ENCODE measurements at places on chromosomes 1 and 21. TPM values are rescaled to one million over a fixed set of nuclear protein-coding genes. Genes with fewer than 3 reads are reported as not detected.

DNA sequence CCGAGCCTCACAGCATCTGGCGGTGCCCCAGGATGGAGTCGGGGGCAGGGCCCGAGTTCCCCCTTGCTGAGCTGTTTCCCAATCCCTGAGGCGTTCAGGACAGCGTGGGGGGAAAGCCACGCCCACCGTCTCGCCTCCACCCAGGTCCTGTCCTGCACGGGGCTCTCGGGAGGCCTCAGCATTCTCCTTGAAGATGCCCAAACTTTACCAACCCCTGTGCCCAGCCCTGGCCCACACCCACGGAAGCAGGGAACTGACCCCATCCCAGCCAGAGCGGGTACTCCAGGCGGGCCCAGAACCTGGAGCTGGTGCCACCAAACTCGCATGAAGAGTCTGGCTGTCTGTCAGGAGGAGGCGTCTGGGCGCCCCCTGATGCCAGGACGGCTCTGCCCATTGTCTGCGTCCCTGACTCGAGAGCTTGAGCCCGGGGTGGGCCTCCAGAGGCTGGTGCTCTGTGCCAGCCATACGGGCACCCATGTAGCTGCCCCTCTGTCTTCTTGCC, 35.3 kb upstream of the POFUT2 start:
- DNase-seq, result no peak

DNA sequence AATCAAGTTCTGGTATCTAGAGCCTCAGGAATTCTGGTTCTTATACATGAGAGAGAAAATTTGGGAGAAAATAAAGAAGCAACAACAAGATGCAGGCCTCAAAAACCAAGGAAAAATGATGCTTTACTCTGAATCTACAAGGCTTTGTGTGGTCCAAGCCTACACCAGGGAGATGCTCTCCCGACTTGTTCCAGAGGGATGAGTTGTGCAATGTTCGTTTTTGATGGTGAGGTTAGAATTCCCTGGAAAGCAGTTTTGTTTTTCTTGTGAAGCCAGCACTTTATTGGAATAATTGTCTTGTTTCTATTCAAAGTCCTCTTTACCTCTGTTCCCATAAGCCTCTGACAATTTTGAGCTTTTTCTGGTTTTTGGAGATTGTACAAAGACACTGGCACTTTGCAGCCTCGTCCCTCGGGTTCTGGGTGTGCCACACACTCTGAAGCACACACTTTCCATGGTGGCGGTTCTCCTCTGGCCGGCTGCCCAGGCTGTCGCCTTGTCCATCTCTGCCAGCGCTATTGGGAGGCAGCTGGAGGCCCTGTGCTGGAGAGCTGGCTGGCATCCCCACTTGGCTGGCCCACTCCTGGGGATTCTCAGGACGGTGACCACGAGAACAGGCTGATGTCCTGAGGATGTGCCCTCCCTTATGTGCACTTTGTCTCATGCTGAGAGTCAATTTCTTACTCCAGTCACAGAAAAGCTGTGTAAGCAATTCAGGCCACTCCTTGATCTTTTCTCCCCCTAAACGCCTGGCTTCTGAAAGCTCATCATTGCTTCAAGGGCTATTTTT, 70.2 kb downstream of the EDEM3 start:
- no peak for DNase-seq

GRCh38 chr1:25554886-25555752, 11.7 kb downstream of the LDLRAP1 start:
- no peak for DNase-seq

DNA sequence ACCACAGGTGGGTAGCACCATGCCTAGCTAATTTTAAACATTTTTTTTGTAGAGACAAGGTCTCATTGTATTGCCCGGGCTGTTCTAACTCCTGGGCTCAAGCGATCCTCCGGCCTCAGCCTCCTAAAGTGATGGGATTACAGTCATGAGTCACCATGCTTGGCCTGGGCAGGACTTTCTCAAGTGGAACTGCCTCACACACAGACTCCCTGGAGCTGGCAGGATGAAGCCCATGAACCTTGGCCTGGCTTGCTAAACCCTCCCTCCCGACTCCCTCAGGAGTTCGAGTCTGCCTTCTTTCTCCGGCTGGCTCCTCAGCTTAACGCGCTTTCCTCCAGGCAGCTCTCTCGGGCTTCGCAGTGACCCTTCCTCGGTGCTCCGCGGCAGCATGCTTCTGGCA, 7.7 kb upstream of the ECE1 start:
- DNase-seq, result no peak

DNA sequence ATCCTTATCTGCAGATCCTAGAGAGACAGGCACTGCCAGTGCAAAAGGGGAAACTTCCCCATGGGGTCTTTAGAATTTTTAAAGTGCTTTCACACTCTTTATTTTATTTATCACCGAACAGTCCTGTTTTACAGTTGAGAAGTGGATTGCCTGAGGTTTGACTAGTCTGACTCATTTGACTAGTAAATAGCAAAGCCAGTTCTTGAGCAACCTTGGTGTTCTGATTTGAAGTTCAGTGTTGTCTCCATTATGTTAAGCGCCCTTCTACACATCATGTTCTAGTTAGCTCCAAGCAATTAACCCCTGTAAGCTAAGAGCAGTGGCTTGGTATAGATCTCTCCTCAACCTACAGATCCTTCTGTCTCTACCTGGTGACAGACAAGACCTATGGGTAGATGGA, 262.9 kb downstream of the CACNA1E start:
- no peak for DNase-seq

GRCh38 chr1:78718566-78718965, 68.9 kb downstream of the IFI44 start:
- DNase-seq, result no peak

DNA sequence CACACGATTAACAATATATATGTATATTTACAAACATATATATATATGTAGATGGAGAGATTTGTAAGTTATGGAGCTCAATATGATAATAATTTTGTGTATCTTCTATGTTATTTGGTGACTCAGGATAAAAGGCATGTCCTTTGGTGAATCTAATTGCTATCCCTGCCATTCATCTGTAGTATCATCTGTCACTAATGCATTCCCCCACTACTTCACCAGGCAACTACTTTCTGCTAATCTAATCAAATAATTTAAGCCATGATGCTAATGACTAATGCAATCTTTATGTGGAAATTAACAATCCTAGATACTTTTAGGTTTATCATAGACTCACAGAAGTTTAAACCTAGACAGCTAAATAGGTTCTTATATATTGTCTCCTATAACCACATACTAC, 1074.5 kb downstream of the PLA2G4A start:
- DNase-seq, result no peak

GRCh38 chr1:154186177-154186576, 5.7 kb downstream of the TPM3 start:
- no peak for DNase-seq

DNA sequence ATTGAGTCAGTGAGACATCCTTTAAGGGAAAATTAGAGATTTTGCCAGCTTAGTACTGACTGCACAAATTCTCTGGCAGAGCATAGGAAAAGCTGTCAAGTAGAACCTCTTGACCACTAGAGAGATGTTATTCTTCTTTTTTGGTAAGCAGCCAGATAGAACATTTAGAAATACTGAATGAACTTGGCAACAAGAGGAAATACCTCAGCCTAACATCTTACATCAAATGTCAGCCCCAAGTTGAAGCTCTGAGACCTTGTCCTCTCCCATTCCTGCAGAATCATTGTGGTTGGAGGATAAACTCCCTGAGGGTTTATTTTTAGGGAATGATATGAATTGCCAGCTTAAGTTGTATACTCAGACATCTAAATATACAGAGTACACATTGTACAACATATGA, 53.5 kb downstream of the MIGA1 start:
- DNase-seq, result peak; percentile 59

DNA sequence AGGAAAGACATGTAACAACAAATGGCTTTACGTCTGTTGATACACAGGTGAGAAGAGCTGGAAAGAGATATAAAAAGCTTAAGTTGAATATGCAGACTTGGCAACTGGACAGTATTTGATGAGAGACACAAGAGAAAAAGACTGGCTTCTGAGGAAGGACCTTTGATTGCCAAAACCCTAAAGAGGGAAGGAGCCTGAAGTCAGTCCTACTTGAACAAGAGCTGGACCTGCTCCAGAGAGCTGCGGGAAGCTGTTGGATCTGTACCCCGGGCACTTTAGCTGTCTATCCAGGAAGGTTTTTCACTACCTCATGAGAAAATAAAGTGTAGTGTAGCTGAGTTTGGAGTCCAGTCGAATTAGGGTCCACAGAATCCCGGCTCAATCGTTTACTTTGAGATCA, 25.3 kb upstream of the LRRC8B start:
- DNase-seq, result no peak

- DNase-seq, result no peak
These were observed at the start of gene MEX3A for GRCh38 chr1:156082309-156083091. Gene MEX3A, minus strand, starts transcription at chr1:156082465. Its CDS starts 467 bp downstream, at chr1:156081998.

- no peak for DNase-seq
These were observed 35.9 kb downstream of the ITPKB start for GRCh38 chr1:226702957-226703831.

- no peak for DNase-seq
These were observed 63.4 kb upstream of the PDE4B start for GRCh38 chr1:65729259-65729658.

ABCA4 gene
- total RNA-seq, result not detected

- peak; percentile 37 for DNase-seq
These were observed 10.7 kb upstream of the SDC3 start for GRCh38 chr1:30919025-30919881.

DNA sequence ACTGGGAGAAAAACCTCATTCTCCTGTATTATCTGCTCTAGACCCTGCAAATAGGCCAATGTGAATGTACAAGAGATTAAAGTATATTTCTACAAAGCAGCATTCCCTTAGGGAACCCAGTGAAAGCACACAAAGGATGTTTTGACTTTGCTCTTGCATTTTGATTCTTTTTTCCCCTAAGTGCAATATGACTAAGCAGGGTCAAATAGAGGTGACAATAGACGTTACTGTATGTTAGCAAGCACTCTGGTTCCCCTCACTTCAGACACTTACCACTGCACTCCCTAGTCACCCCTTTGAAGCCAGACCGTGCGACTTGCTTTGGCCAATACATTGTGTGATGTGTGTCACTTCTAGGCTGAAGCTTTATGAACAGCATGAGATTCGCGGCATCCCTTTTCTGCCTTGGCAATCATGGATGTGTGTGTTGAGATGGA, 209.7 kb downstream of the RHOU start:
- DNase-seq, result no peak

DNA sequence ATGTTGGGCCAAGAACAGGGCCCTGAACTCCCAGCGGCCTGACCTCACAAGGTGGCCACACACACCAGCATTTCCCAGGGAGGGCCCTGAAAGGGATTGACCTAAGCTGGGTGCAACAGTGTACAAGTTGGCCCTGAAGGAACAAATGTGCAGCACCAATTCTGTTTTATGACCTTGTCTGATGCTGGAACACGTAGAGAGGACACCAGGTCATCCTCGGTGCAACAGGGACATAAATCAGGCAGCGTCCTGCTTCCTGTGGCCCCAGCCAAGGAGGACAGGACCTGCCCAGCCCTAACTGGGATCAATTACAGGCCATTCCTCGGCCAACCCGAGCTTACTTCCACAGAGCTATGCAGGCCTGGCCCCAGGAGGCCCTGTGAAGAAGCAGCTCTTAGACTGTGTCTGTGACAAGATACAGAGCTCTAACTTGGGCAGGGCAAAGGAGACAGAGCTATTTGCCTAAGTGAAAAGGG, 12.8 kb upstream of the PHC2 start:
- no peak for DNase-seq

DNA sequence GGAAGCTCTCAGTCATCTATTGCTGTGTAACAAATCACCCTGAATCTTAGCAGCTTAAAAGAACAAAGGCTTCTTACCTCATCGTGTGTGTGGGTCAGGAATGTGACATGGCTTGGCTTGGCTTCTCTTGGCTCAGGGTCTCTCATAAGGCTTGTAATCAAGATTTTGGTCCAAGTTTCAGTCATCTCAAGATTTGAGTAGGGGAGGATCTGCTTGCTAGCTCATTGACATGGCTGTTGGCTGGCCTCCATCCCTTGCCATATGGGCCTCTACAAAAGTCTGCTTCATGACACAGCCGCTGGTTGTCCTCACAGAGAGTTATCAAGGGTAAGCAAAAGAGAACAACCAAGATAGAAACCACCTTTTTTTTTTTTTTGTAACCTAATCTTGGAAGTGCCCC, 207.7 kb downstream of the PTPRC start:
- no peak for DNase-seq

DNA sequence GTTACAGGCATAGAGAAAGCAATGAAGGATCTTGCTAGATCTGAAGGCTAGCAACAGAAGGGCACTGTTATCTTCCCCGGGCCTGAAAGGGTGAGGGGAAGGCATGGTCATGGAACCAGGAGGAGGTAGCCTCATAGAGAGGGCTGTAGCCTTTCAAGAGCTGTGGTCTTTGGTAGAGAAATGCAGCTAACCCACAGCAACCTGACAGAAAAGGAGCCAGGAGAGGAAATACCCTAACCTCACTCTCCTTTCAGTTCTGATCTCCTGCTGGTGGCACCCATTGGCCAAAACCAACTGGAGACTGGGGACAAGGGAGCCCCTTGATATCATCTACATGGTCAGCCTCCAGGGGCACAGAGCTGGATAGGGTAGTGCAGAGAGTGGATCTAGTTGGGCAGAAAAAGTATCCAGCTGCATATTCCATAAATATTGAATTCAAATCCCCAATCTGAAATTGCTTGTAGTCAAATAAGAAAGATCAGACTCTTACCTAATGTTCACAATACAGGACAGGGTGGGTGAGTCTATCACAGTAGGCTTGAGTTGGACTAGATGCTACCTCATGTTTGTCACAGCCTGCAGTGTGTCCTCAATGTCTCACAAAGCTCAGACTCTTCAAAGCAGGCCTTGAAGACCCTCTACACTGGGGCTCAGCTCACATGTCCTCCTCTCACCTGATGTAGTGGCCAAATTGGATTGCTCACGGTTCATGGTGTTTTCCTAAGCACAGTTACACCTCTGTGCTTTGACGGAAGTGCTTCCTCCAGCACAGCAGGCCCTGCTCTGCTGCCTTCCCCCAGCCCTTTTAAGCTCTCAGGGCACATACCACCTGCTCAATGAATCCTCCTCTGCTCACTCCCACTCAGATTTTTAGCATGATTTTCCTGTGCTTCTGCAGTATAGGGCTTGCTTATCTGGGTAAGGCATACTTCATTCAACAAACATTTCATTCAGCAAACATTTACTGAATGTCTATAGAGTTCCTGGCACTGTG, 74.1 kb upstream of the JUN start:
- DNase-seq, result no peak

TMPRSS3 gene
- 4.1 TPM for total RNA-seq

DNA sequence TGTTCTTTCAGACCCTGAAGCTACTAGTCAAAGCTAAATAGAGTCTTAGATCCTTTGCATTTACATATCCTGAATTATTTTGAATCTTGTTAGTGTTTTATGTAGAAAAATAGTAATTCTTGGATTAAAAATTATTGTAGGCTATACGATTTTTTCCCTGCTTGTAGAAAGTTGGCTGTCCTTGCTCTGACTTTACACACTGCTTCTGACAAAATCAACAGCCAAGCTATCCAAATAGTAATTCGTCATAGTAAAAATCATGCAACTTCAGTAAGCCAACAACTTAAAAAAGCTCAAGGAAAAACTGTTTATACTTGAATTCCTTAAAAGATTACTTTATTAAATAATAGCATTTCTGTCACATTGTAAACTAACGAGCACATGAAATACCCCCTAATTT, 7.5 kb upstream of the KRTAP23-1 start:
- DNase-seq, result no peak

- peak; percentile 21 for DNase-seq
These were observed 20.0 kb downstream of the SLC16A4 start for GRCh38 chr1:110370827-110371226.

CD52 gene
- 1.2 TPM for total RNA-seq

SIM2 gene
- total RNA-seq, result 16.3 TPM

CAMSAP2 gene
- 31.9 TPM for total RNA-seq

GPR37L1 gene
- 0.04 TPM for total RNA-seq

- DNase-seq, result no peak
These were observed 6.1 kb downstream of the SORT1 start for GRCh38 chr1:109391626-109392025.

FCRLB gene
- 2.6 TPM for total RNA-seq
